ENCODE measurements at places on chromosomes 5 and 9.

DNA sequence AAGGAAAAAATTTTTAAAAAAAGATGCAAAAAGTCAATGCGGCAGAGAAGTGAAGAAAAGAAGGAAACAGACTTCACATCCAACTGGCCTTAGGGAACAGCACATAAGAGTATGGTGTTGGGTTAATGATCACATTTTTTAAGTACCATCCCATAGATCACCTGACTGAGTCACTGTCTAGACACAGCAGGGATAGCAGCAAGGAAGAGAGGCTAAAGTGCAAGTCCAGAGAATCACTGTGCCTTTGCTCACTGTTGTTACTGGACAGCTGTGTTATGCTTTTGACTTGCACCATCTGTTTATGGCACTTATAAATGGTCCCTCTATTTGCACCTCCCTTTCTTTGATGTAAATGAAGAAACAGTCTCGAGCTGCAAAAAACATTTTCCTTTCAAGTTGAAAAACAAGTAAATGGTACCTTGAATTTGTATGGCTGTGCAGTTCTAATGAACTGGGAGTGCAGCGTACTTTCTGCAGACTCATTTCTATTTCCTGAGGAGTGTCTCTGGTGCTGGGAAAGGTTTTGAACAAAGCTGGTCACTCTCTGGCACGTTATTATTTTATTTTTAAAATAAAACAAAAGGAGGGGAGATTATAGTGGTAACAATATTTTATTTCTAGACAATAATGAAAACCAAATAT is 84.2 kb downstream of the TRPM6 start:
- DNase-seq, result no peak

DNA sequence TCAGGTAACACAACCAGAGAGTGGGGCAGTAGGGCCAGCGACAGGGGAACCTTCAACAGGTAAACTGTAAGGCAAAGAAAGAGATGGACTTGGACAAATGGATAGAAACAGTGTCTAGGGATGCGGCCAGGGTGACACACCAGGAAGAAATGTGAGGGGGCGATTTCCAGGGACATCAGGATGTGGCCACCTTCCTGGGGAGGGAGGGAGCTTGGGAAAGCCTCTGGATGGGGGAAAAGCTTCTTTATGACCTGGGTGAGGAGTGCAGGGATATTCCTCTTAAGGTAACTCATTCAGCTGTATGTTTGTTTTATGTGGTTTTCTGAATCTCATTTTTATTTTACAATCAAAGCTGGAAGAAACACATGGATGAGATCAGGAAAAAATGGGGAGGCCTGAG is 11.9 kb upstream of the NXNL2 start:
- peak; percentile 16 for DNase-seq

DNA sequence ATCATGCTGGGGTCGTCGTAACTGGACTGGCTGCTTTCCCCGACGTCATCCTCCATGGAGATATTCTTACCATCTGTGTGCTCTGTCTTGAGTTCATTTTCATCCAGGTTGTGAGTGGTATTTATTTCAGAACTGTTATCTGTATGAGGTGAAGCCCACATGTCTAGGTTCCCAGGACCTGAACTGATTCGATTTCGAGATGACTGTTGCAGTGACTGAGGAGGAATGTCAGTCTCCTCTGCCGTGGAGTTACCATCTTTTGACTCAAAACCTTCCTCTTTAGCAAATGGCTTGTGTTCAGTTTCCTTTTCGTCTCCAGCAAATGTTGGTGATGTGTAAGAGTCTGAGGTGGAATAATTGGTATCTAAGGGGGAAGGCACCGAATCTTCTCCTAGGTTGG is 55.2 kb upstream of the PCA3 start:
- no peak for DNase-seq

DNA sequence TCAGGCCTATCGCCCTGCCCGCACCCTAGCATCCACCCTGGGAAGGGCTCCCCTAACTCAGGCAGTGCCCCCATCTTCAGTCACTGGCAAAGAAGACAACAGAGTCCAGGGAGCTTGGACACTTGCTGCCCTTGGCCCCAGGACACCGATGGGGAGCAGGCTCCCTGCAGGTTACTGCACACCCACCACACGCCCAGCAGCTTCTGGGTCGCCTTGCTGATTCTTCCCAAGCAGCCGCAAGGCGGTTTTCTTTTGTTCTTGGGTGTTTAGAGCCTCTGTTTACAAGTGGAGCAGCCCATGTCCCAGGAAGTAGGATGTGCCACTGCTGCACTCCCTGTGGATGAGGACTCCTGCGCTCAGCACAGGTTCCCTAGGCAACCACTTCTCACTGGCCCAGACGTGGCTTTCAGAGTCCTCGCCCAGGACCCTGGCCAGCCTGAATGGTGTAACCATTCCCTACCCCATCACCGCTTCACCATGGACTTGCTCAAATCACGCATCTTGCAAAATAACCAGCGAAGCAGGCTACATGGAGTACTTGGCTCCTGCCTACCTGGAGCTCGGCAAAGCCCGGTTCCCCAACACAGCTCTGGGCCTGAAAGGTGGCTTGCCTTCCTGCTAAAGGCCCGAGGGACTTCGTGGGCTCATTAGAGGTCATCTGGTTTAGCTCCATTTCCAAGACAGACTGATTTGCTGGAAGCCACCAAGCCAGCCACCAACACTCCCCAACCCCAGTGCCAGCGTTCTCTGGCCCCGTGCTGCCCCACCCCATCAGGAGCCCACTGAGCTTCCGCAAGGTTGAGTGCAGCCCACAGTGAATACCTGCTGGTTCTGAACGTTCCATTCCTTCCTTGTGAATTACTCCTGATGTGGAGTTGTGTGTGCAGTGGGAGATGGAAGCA is 60.0 kb downstream of the PSMB7 start:
- DNase-seq, result no peak

- no peak for DNase-seq
These were observed 77.0 kb upstream of the SEMA6A start for GRCh38 chr5:116651653-116652052.

GRCh38 chr5:174817610-174818009 is 93.2 kb downstream of the MSX2 start:
- no peak for DNase-seq

All from adipocyte (in vitro differentiated cells).